ENCODE measurements at places on chromosomes 12 and 14.

DNA sequence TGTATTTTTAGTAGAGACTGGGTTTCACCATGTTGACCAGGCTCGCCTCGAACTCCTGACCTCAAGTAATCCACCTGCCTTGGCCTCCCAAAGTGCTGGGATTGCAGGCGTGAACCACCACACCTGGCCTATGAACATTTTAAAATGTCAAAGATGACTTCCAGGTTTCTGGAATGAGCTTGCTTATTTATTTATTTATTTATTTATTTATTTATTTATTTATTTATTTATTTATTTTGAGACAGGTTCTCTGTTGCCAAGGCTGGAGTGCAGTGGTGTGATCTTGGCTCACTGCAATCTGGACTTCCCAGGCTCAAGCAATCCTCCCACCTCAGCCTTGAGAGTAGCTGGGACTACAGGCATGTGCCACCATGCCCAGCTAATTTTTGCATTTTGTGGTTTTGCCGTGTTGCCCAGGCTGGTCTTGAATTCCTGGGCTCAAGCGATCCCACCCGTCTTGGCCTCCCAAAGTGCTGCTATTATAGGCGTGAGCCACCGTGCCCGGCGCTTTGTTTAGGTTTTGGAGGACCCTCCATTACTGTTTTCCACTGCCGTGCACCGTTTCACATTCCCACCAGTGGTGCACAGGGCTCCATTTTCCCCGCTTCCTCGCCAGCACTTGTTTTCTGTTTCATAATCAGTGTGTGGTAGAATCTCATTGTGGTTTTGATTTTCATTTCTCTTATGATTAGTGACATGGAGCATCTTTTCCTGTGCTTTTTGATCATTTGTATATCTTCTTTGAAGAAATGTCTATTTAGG lies 6.4 kb upstream of the CFAP251 start:
- no peak for DNase-seq

DNA sequence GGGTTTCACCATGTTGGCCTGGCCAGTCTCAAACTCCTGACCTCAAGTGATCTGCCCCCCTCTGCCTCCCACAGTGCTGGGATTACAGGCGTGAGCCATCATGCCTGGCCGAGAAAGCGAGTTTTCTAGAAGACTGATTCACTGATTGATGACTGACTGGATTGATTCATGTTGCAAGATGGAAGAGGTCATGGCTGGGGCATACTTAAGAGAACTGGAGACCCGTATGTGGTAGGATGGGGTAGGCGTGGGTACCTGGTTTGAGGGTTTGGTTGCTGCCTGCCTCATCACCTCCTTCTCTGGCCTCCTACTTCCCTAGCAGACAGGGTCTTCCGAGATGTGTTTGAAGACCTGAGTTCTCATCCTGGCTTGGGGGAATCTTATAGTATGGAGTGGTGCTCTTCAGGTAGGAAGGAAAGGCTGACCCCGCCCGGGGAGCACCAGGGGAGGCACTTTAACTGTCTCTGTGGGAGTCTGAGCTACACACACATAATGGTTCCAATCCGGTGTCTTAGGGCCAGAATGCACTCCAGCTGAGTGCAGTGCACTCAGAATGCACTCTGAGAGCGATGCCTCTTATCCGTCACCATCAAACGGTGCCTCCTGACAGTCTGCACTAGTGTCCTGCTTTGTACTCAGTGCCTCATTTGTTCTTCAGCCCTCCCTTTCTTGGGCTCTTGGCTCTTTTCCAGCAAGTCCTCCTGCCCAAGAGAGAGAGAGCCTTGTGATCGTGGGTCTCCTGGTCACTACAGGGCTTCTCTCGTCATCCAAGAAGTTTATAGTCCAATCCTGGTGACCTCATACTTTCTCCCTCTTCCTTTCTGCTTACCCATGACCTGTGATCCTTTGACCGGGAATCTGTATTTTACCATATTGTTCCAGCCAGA lies 19.7 kb downstream of the PLEKHG3 start:
- DNase-seq = no peak

- no peak for DNase-seq
These were observed 83.1 kb downstream of the LRRC74A start for GRCh38 chr14:76909266-76909665.

GRCh38 chr12:96821592-96821991 lies 85.5 kb upstream of the NEDD1 start:
- no peak for DNase-seq

DNA sequence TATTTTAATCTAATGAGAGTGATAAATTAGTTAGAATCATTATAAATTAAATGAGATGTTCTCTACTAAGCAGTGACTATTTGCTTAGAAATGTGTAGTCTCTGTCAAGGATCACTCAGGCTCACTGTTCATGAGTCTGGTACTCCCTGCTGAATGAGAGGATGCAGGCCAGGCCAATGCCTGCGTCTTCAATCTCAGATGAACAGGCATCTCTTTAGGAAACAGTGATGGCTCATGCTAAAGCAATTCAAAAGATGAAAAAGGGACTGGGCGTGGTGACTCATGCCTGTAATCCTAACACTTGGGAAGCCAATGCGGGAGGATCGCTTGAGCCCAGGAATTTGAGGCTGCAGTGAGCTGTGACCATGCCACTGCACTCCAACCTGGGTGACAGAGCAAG lies 106.8 kb downstream of the ZFC3H1 start:
- no peak for DNase-seq

DNA sequence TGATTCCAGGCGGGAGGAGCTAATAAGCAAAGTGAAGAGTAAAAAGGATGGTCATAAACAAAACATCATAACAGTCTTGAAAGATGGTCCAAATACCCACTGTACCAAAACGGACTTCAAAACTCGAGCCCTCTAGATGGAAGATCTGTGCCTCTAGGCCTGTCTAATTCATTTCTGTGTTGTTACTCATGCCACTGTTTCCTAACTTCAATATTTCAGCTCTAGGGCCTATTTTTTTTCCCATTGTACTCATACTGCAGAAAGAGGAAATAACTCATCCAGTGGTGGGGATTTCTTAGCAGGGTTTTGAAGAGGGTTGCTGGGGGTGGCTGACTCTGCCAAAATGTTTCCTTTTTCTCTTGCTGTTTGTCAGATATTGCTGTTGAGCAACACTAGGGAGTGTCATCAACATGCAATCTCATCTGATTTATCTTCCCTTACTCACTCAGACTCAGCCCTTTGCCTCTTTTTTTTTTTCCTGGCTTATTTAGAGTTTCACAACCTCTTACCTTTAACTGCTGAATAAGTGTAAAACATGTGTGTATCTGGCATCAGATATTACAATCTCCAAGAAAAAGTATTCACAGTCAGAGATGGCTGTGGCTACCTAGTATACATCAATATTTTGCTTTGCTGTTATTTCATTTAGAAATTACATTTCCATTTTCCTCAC lies 189.6 kb downstream of the DUSP6 start:
- DNase-seq = no peak

GRCh38 chr12:47862167-47862750 lies 42.5 kb downstream of the VDR start:
- DNase-seq = no peak

GRCh38 chr14:98175436-98175835 lies 1096.6 kb downstream of the BCL11B start:
- no peak for DNase-seq

GRCh38 chr14:90999299-90999698 lies 61.1 kb downstream of the RPS6KA5 start:
- DNase-seq = no peak

- no peak for DNase-seq
These were observed 122.4 kb downstream of the FIGNL2 start for GRCh38 chr12:51726161-51726560.

DNA sequence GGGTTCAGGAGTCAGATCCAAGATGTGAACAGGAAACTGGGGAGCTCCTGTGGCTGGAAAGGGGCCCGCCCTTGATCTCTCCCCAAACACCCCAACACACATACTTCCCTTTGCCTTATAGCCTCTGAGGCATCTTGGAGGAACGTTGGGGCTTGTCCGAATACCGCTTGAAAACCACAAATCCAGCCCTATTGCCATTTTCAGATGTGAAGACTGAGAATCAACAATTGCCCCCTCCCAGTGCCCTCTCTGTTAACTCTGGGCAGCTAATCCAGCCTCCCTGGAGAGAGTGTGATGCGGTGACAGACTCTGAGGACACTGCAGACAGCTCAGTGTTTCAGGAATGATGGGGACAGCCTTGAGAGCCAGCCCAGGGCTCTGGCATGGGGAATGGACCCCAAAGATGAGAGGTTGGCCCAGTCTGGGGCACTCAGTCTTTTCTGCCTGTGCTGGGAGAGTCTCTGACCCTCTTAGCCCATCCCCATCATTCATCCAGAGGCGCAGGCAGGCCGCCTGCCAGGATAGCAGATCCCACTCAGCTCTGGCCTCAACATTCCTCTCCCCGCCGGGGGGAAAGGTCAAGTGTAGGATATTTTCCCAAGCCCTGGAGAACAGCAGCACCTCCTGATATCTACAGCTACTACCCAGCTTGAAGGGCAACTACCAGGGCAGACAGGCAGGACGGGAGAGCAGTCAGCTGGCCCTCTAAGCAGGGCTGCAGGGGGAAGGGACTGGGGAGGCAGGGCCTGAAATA lies 24.6 kb upstream of the LTBP2 start:
- no peak for DNase-seq

- no peak for DNase-seq
These were observed 16.0 kb upstream of the AQP2 start for GRCh38 chr12:49934505-49934904.

DNA sequence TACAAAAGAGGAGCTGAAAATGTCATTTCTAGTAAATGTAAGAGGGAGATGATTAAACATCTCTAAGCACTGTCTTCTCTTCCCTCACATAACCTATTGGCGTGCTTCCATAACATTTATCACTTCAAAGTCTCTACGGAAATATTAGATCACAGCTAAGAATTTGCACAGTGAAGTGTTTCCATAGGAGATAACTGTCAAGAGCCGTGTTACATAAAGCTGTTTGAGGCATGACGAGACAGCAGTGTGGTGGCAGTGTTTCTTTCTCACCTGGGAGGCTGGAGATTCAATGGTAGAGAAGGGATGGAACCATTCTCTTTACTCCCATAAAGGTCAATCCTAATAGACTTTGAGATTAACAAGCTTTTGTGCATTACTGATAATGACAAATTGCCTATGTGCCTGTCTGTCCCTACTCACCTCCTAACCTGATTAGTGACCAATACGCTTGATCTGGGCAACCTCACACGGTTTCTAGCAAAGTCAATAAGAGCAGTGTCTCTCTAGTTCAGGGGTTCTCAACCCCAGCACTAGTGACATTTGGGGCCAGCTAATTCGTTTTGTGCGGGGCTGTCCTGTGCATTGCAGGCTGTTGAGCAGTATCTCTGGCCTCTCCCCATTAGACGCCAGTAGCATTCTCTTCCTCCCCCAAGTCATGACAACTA lies 35.3 kb downstream of the FBXW8 start:
- DNase-seq = no peak

Measured in activated CD4-positive, CD25-positive, alpha-beta regulatory T cell treated with anti-CD3 and anti-CD28 coated beads, Interleukin-2, amount 50 U/mL, for 16 hours (primary cell).